ENCODE measurements at places on chromosomes 4 and X.

- no peaks in the 10 kb centered on the region for H3K4me1 ChIP-seq
- no peaks in the 10 kb centered on the region for H3K36me3 ChIP-seq
- no peak overlapping the region for H3K4me3 ChIP-seq
- H3K27me3 ChIP-seq = no peaks in the 10 kb centered on the region
Measured at GRCh38 chr4:189124149-189124758, 816.4 kb upstream of the FRG1 start.

DNA sequence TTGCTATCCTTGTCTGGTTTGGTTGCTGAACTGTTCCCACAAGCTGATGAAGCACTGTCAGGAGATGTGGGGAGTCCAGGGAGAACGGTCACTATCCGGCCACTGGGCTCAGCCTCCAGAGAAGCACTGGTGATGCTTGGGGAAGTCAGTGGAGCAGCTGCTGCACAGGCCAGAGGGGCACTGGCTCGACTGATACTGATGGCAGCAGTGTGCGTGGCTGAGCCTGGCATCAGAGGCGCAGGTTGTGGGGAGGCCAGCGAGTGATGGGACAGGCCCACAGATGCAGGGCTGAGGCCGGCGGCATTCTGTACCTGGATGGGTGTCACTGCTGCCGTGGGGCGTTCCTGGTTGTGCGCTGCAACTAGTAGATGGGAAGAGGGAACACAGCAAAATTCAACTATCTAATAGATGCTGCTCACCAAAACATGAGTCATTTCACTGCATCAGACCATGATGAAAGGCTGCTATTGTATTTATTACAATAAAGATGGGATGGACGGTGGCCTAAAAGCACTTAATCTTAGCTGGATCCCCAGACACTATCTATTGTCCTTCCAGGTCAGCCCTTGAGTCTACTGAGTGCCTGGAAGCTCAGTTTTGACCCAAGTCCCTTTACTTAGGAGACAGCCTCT is 106.3 kb upstream of the CBR4 start:
- H3K27me3 ChIP-seq = no peaks in the 10 kb centered on the region
- peaks cover 3% of the 10 kb centered on the region for H3K4me1 ChIP-seq
- H3K4me3 ChIP-seq = no peak overlapping the region
- no peak for DNase-seq
- H3K36me3 ChIP-seq = no peaks in the 10 kb centered on the region
- H3K27ac ChIP-seq = no peak overlapping the region

DNA sequence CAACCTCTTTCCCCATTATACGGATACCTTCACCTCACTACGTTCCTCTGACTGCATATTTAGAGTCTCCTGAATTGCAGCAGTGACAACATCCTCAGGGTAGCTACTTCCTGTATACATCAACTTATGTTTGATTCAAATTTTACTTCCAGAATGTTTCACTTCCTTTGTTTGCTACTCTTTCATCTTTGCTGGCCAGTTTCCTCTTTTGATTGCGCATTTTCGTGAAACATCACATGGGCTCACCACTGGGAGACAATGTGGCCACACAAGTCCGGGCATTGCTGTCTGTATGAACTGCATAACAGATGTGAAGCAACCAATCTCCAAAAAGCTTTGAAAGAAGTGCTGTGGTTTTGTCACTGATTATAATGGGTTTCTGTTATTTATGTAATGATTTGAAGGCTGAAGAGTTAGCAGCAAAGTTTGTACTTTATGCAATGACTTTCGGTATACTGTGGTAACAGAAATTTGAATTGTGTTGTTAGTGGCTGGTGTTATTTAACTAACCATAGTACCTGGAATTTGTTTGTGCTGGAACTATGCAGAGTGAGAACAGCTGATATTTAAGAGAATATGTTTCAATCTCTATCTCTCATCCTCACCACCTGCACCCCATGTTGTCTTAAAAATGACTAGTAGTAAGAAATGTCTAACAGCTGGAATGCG is 7.4 kb downstream of the SNCA start:
- H3K4me1 ChIP-seq = peaks cover 14% of the 10 kb centered on the region
- H3K27ac ChIP-seq = peak overlapping the region; percentile 23
- peak overlapping the region; percentile 3 for H3K4me3 ChIP-seq
- H3K27me3 ChIP-seq = peaks cover 19% of the 10 kb centered on the region
- DNase-seq = no peak

GRCh38 chr4:158043971-158044618 is 128.7 kb downstream of the GASK1B start:
- no peak overlapping the region for H3K4me3 ChIP-seq
- H3K4me1 ChIP-seq = no peaks in the 10 kb centered on the region
- no peaks in the 10 kb centered on the region for H3K36me3 ChIP-seq
- H3K27me3 ChIP-seq = no peaks in the 10 kb centered on the region

DNA sequence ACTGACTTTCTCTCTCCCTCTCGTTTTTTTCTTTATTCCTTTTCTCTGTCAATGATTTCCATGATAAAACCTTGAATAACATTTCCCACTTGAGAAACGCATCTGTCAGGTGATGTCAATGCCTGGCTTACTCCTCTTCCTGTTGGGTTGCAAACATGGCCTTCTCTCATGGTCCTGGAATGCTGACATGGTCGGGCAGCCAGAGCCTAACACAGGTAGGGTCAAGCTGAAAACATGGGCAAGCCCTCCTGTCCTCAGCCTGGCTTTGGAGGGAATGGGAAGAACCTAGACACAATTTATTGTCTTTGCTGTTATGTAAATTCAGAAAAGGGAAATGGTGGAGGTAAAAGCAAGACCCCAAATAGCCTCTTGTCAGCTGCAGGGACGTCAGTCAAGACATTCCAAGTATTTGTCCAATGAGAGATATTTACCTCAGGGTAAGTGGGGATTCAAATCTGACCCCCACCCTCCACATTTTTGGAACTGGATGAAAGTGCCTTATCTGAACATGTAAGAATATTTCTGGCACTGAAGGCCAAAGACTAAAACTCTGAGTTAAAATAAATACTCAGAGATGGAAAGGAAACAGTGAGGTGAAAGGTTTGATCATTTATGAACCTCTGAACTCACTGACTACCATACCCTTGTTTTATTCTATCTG is 473.8 kb downstream of the SPRY1 start:
- H3K4me1 ChIP-seq = no peaks in the 10 kb centered on the region
- DNase-seq = no peak
- no peaks in the 10 kb centered on the region for H3K27me3 ChIP-seq
- H3K4me3 ChIP-seq = no peak overlapping the region

- no peak within 1 kb of the TSS for H3K27ac ChIP-seq
- no peaks in the 10 kb centered on the region for H3K36me3 ChIP-seq
- H3K27me3 ChIP-seq = peaks cover 87% of the 10 kb centered on the region
- no peak for DNase-seq
- peaks cover 9% of the 10 kb centered on the region for H3K4me1 ChIP-seq
Measured at GRCh38 chrX:73446831-73447230, at the start of gene CDX4. Gene CDX4 (plus strand): TSS chrX:73447053. CDS start chrX:73447254, 201 bp downstream.

- DNase-seq = no peak
- no peak overlapping the region for H3K4me3 ChIP-seq
- peaks cover 10% of the 10 kb centered on the region for H3K27me3 ChIP-seq
- no peaks in the 10 kb centered on the region for H3K36me3 ChIP-seq
- H3K4me1 ChIP-seq = no peaks in the 10 kb centered on the region
Measured at GRCh38 chr4:37388681-37389365, 144.3 kb downstream of the NWD2 start.

DNA sequence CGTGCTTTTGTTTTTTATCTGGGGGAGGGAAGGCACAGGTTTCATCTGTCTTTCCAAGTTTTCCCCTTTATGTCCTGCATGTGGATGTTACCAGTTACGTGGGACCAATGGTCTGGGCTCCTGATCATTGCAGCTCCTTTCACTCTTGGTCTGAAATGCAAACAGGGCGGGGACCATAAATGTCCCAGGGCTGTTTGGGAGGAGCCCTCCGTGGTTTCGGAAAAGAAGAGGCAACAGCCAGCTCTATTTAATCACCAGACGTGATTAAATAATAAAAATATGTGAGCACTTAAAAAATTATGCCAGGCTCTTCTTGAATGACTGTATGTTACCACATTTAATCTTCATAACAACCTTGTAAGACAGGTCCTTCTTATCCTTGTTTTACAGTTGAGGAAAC is 30.8 kb upstream of the C1GALT1C1 start:
- H3K27me3 ChIP-seq = peaks cover 8% of the 10 kb centered on the region
- no peak for DNase-seq
- no peaks in the 10 kb centered on the region for H3K36me3 ChIP-seq
- no peak overlapping the region for H3K4me3 ChIP-seq
- no peaks in the 10 kb centered on the region for H3K4me1 ChIP-seq

- no peak overlapping the region for H3K4me3 ChIP-seq
- no peaks in the 10 kb centered on the region for H3K36me3 ChIP-seq
- no peaks in the 10 kb centered on the region for H3K4me1 ChIP-seq
- no peak for DNase-seq
- no peaks in the 10 kb centered on the region for H3K27me3 ChIP-seq
- no peak overlapping the region for H3K27ac ChIP-seq
Measured at GRCh38 chr4:45566896-45567603, 556.8 kb downstream of the GABRG1 start.

GRCh38 chr4:860561-860960 is 34.6 kb upstream of the CPLX1 start:
- DNase-seq = no peak
- H3K4me3 ChIP-seq = no peak overlapping the region
- no peak overlapping the region for H3K27ac ChIP-seq
- H3K27me3 ChIP-seq = no peaks in the 10 kb centered on the region

DNA sequence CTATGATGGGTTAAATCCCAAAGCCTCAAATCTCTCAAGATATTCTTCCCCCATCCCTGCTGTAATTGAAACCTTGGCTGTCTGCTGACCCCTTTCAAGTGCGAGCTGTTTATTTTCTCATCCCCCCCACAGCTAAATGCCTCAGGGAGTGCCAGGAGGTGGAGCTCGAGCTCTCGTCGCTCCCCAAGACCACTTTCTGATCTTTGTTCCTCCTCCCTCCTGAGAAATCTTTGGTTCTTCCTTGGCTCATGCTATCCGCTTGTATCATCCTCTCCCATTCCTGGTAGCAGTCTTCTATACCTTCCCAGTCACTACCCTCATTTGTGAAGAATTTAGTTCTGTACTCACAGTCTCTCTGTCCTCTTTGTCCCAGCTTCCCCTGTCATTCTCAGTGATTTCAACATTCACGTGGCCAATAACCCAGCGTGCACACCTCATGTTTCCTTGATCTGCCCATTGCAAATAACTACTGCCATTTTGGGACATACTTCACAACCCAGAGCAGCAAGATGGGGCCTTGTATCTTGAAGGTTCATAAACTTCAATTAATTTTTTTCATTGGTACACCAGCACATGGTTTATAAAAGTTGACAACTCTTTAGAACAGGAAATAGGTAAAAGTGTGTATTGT is 9.2 kb upstream of the SLC25A43 start:
- DNase-seq = no peak
- H3K27ac ChIP-seq = no peak overlapping the region
- H3K36me3 ChIP-seq = no peaks in the 10 kb centered on the region
- H3K4me3 ChIP-seq = no peak overlapping the region
- no peaks in the 10 kb centered on the region for H3K4me1 ChIP-seq

DNA sequence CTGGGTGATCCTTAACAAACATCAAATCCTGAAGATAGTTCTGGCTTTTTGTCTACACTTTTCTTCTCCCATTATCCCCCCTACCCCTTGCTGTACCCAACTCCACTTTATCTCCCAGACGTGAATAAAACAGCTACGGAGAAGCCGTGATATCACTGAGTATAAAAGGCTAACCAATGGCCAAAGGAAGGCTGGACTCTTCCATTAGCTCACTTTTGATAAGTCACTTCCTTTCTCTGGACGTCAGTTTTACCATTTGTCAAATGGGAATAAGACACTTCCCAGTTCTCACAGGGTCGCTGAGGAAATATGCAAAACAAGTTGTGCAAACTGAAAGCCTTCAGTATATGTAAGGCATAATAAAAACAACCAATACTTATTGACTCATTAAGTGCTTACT is 38.6 kb upstream of the EDA2R start:
- H3K27ac ChIP-seq = no peak overlapping the region
- no peak for DNase-seq
- H3K27me3 ChIP-seq = peaks cover 64% of the 10 kb centered on the region
- no peaks in the 10 kb centered on the region for H3K4me1 ChIP-seq

DNA sequence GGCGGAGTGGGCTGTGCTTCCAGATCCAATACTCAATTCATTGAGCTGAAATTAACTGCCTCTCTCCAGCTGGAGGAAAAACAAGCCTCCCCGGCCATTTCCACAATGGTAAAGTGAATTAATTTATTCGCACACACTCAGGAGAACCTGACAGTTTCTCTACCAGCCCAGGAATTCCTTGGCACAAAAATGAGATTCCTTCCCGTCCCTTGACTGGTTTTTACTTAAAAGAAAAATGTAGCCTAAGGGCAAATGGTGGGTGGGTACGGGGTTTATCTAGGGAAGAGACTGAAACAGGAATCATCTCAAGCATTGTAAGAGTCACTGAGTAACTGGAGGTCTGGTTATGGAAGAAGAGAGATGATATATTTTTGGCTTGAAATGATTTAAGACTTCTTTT is 102.7 kb downstream of the VCX3A start:
- no peak overlapping the region for H3K27ac ChIP-seq
- no peaks in the 10 kb centered on the region for H3K4me1 ChIP-seq
- DNase-seq = no peak
- H3K4me3 ChIP-seq = no peak overlapping the region
- no peaks in the 10 kb centered on the region for H3K36me3 ChIP-seq
- no peaks in the 10 kb centered on the region for H3K27me3 ChIP-seq

All from activated T-cell treated with anti-CD3 and anti-CD28 coated beads, Interleukin-2, amount 50 U/mL, for 24 hours (primary cell).